ENCODE measurements at places on chromosomes 5 and 9.
A peak's percentile ranks its signal among the peaks of the same experiment; 100 is the strongest.

- peak; percentile 23 for DNase-seq
Observed at GRCh38 chr5:60196385-60197113, 303.0 kb upstream of the PDE4D start.

GRCh38 chr5:53180538-53180937, 71.0 kb upstream of the MOCS2 start:
- DNase-seq, result no peak

GRCh38 chr5:120464627-120465435, 731 bp downstream of the PRR16 start:
- peak; percentile 86 for DNase-seq

GRCh38 chr9:12702160-12702758, 9.1 kb downstream of the TYRP1 start:
- peak; percentile 60 for DNase-seq

DNA sequence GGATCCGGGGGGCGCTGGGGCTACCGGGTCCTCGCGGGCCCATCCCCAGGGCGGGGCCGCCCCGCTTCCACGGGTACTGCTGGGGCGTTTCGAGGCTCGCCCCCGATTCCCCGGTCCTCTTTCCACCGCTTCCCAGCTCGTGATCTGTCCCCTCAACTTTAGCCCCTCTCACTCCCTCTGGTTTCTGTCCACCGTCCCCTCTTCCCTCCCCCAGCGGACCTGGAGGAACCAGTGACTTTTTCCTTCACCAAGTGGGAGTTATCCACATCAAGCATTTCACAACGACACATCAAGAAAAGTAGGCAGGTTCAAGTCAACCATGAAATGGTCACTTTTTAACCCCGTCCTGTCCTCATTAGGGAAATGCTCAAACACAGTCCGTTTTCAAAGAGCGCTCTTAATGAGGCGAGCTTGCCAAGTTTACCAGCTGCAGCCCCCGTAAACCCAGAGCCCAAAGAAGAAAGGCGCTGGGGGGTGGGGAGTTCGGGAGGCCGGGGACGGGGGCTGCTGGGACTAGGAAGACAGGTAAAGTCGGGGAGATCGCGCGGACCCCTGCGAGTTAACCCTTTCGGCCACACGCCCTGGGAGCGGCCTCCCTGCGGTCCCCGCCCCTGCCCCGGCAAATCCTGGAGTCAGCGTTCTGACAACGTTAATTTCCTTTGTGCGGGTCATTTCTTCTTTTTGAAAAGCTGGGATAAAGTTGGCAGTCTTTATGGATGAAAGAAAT, 2.1 kb upstream of the NFIB start:
- DNase-seq, result peak; percentile 79

DNA sequence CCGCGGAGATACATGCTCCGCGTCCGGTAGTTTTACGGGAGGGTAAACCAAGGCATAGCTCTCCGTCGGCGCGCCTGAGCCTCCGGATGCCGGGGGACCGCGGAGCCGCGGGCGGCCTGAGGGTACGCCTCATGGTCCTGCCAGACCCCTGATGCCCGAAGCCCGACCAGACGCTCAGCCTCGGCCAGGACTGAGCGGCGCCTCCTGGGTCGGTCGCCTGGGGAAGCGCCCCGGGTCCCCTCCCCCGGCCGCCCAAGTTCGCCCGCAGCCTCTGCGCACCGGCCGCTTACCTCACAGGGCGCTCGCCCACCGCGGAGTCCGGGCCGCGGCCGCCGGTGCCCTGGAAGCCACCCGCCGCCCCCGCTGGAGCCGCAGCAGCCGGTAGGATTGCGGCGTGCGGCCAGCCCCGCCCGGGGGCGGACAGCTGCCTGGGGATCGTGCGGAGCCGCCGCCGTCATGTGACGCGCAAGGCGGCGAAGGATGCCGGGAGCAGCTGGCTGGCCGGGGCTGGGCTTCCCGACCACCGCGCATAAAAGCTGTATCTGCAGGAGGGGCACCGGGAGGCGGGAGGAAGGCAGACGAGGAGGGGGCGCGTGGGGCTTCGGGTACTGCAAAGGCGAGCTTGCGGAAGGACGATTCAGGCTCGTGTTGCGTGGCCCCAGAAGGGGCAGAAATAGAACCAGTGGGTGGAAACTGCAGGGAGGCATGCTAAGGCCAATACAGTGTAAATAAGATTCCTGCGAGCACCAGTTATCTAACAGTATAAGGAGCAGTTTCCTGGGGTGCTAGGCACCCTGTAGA, at the start of gene FBXO10:
FBXO10 (minus strand) TSS at position 460 of the 801 bp plus-strand sequence. CDS start 34,612 bp downstream, outside the sequence.
- DNase-seq, result peak; percentile 91

DNA sequence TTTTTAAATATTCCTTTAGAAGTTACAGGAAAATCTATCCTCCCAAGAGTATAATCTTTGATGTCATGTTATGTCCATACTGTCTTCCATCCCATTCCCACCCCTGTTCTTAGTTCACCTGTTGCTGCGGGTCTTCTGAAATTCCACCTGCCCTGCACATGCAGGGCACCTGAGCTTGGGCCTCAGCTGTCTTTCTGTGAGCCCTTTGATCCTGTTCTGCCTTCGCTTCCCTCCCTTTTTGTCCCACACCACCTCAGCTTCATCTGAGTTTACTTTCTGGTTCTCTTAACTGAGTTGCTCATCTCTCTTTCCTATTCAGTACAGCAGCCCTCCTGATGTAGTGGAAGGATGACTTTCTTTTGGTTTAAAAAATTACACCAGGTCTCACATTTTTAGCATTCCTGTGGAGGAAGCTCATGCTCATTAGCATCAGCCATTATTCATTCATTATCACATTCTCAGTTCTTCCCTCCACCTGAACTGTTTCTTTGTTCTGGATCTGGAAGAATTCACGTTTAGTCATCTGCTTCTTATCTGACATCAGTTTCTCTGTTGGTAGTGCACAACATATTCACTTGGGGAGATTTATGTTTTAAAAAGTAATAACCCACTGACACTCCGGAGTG, 211.0 kb downstream of the ADCY2 start:
- DNase-seq, result no peak

- DNase-seq, result no peak
Observed at GRCh38 chr5:140189977-140190871, 15.2 kb downstream of the CYSTM1 start.

GRCh38 chr5:55933377-55934114, 61.2 kb downstream of the IL6ST start:
- no peak for DNase-seq

- DNase-seq, result no peak
Observed at GRCh38 chr5:67695369-67695768, 498.8 kb upstream of the CD180 start.

DNA sequence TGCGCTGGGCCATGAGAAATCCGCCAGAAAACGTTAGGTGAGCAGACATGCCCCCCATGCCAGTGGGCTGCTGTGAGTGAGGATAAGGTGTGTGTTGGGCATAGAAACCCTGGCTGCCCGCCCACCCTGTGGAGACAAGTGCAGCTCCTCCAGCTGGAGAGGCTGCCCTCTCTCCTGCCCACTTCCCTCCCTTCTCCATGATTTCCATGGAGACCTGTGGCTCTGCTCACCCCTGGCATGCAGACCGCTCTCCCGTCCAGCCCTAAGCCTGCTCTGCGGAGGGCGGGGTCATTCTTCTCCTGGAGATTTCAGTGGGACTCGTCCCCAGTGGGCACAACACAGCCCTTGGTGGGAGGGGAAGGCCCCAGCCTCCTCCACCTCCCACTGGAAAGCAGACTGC, 133.0 kb upstream of the FAM120A start:
- DNase-seq, result no peak

DNA sequence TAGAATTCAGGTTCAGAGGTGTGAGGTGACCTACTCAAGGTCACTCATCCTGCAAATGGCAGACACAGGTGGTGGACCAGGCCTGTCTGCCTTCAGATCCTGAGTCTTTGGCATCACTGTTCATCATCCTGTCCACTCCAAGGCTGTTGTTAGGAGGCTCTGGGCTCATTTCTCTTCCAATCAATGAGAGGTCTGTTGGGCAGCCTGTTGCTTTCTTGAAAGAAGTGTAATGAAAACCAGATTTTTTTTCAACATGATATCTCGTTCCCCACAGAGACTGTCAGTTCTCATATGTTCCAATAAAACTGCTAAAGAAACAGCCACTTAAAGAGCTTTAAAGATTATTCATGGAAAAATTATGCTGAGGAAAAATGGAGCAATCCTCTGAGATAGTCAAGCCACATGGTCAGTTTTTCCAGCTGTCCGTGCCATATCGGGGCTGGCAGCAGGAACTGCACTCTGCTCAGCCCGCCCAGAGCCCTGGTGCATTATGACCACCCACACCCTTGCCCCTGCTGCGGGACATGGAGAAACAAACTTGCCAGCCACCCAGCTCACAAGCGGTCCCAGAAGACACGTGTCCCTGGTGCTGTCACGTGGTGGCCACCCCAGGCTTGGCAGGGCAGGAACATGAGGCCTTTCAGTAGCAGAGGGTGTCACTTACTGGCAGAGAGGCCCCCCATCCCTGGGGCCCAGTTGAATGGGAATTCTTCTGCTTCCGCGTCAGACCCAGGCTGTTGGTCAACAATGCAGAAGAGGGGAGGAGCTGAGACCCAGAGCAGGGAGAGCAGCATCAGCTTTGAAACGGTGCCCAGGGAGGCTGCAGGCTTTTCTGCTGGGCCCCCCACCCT, 63.7 kb upstream of the ANGPTL2 start:
- DNase-seq, result peak; percentile 45

- DNase-seq, result no peak
Observed at GRCh38 chr5:14913096-14913495, 41.5 kb upstream of the ANKH start.

- peak; percentile 62 for DNase-seq
Observed at GRCh38 chr5:132776131-132776937, 705 bp downstream of the SEPTIN8 start.

GRCh38 chr9:79765466-79765865, 193.7 kb downstream of the TLE4 start:
- DNase-seq, result no peak

DNA sequence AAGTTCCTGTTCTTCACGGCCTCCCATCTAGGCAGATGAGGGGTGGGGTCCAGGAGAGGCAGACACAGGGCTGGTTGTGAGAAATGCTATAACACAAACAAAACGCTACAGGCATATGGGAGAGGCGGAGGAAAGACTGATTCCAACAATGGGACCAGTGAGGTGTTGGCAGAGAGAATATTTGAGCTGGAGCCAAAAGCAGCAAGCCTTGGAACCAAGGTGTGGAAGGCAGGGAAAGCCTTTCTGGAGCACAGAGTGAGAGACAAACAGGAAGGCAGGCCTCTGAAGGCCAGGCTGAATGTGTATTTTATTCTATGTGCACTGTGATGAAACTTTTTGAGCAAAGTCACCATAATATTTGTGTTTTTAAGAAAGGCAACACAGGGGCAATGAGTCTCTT, 2.9 kb downstream of the ATPSCKMT start:
- no peak for DNase-seq

- no peak for DNase-seq
Observed at GRCh38 chr5:171010816-171011215, 149.0 kb downstream of the RANBP17 start.

DNA sequence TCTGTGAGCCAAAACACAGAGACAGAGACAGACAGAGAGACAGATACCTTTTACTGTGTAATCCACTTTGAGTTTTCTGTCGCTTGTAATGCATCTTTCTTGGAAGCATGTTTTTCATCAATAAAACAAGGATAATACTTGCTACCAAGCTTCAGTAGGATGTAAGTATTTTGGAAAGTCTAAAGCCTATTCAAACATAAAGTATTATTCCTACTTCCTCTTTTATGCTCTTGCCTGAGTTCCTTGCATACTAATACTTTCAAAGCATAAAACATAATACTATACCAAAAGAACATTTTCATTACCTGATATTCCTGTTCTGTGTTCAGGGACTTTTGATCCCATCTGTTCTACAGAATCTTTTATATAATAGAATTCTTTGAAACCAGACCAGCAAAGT, 64.5 kb upstream of the SLC30A5 start:
- no peak for DNase-seq

GRCh38 chr9:76866689-76867088, 39.2 kb downstream of the PRUNE2 start:
- DNase-seq, result no peak

DNA sequence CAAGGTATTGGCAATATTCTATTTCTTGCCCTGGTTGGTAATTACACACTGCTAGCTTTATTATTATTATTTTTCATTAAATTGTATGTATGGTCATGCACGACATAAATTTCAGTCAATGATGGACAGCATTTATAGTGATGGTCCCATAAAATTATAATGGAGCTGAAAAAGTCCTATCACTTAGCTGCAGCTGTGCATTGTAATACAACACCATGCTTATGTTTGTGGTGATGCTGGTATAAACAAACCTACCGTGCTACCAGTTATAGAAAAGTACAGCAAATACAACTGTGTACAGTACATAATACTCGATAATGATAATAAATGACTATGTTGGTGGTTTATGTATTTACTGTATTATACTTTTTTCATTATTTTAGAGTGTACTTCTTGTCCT, 65.5 kb downstream of the NR3C1 start:
- DNase-seq, result no peak

DNA sequence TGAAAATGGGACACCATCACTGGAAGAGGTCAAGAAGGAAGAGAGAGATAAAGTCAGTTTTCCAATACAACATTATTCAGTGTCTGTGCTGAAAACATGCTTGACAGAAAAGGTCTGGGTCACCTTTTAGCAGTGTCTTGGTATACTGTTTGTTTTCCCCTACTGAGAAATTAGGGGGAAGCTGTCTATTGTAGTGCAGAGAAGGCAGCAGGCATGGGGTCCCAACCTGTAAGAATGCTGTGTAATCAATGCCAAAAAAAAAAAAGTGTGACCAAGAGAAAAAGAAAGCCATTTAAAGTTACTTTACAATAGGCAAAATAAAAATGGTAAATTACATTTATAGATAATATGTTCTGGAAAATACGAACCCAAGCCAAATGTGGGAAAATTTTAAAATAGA, 139.3 kb downstream of the RAB3C start:
- no peak for DNase-seq

DNA sequence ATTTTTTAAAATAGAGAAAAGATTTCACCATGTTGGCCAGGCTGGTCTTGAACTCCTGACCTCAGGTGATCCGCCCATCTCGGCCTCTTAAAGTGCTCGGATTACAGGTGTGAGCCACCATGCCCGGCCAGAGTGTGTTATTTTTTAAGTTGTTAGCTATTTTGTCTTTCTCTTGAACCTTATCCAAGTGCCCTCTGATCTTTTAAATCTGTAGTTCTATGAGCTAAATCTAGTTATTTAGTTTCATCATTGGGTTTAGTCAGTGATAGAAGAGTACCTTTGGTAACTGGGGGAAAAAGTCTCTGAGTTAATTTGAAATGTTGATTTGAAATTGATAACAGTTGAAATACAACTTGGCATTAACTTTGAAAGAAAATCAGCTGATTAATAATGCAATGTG, 88.3 kb downstream of the NNT start:
- no peak for DNase-seq

- no peak for DNase-seq
Observed at GRCh38 chr5:92374859-92375258, 991.7 kb upstream of the ARRDC3 start.

Measured in retina (tissue), 1 donor.